GM12892 (cell line): ENCODE measurements at places on chromosomes 3 and 15.

GRCh38 chr3:23592961-23593931 lies 212.5 kb upstream of the UBE2E1 start:
- DNase-seq = no peak

DNA sequence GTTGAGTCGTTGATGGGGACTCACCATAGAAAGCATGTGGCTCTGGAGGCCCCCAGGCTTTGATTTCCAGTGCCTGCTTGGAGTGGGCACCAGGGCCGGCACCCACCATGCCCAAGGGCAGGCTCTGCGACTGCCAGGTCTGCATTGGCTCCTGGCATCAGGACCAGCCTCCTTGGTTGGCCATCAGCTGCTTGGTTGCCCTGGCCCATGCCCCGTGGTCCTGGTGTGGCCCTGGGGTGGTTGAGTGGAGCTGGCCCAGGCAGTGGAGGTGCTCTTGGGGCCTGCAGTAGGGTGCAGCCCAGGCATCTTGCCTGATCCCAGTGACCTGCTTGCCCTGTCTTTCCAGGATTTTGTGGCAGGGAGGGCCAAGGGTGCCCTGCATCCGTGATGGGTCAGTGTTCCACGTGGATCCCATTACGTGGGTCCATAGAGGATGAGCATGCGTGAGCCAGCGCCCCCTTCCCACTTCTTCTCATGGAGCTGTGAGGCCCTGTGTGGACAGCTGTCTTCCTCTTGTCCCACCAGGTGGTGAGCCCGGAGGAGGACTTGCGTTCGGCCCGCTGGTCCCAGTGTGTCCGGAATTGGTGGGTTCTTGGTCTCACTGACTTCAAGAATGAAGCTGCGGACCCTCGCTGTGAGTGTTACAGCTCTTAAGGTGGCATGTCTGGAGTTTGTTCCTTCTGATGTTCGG lies 187.0 kb downstream of the UBE3A start:
- DNase-seq = peak; percentile 6

DNA sequence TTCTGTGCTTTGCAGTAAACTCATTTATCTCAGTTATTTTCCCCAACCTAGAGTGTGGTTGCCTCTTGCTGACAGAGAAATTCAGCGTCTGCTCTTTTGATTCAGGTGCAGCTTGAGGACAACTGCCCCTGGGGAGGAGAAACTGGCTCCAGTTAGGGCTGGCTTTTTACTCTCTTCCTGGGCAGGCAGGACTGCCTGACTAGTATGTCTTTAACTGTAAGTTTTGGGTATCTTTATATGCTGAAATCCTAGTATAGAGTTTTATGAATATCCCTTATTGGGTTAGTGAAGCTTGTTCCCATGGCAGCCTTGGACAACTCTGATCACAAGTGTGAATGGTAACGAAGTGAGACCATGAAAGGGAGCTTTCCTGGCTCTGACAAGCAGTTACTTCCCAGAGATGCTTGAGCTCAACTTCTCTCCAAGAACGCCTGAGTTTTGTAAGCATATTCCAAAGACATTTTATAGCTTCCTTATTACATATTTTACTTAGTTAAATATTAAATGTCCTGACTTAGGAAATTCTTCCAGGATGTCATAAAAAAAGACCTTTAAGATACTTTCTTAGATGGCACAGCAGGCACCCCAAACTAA lies 27.1 kb downstream of the CCNB2 start:
- DNase-seq = no peak

DNA sequence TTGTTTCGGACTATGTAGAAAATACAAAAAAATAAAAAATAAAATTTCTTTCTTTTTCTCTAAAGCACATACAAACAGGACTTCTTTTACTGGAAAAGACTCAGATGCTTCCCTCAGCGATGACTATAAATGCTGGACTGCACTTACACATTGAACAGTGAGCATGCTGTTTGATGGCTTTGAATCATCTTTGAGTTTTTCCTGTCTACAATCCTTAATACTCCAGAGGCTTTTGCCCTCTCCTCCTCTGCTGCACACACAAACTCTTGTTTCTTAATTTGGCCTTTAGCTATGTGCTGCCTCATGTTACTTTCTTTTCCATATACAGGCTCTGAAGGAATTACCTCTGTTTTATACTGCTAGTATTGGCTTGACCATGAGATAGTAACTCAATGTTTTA lies 575.1 kb downstream of the EPHA3 start:
- DNase-seq = no peak

GRCh38 chr3:17133632-17134545 lies 249.1 kb downstream of the PLCL2 start:
- no peak for DNase-seq

DNA sequence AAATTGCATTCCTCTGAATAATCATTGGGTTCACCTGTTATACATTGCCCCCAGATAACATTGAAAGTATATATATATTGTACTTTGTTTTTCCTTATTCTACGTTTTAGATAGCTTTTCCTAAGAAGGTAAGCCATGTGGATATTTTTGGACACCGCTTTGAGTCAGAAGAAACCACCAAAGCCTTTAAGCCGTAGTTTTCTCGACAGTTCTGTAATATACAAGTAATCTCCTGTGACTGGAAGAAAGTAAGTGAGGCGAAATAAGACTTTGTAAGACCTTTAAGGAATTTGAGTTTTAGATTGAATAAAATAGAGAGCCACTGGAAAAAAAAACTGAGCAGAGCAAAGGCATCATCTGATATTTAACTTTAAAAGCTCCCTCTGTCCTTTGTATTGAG lies 1092.0 kb downstream of the DIPK2A start:
- no peak for DNase-seq

- DNase-seq = peak; percentile 55
These were observed 564 bp upstream of the PIGZ start for GRCh38 chr3:196969134-196969659.

DNA sequence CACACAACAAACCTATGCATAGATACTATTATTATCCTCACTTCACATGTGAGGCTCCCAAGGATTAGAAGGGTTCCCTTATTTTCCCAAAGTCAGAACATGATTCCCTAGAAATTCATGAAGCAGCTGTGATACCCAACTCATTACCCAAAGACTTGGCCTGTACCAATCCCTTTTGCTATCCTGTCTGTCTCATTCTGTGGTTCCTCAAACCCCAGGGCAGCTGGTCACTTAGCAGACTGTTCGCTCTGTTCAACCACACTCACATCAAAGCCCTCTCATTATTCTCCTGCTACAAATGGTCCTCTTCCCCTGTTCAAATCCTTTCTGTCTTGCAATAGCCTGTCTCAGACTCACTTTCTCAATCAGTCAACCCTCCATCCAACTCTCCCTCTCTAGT lies 154.3 kb upstream of the TRIM42 start:
- DNase-seq = no peak

DNA sequence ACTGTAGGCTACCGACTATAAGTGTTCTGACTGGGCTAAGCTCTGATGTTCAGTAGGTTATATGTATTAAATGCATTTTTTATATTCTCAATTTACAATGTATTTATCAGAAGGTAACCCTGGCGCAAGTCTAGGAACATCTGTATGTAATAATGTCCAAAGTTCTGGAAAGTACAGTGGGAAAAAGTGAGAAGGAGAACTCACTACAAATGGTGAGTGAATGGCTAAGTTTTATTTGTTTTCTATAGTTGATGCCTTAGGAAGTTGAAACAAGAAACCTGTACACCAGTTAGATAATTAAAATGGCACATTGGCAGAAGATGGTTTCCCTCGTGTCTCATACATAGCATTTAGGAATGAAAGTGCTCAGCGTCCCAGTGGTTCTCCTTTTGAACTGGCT lies 333.4 kb upstream of the THRB start:
- DNase-seq = no peak

DNA sequence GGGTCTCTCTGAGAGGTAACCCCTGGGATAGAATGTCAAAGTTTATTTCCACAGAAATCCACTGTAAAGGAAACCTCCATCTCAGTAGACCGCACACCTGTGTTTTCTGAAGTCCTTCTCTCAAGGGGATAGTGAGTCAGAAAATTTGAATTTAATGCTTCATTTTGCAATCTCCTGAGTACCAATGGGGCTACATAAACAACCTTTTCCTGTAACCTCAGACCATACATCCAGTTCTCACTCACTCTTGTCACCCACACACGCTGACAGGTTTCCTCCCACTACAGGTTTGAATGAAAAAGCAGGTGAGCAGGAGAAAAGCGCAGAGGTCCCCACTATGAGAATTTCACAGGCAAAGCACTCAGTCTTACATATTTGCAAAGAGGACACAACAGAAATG lies 165.3 kb upstream of the MCTP2 start:
- no peak for DNase-seq

GRCh38 chr3:73614419-73614818 lies 10.3 kb downstream of the PDZRN3 start:
- DNase-seq = no peak

DNA sequence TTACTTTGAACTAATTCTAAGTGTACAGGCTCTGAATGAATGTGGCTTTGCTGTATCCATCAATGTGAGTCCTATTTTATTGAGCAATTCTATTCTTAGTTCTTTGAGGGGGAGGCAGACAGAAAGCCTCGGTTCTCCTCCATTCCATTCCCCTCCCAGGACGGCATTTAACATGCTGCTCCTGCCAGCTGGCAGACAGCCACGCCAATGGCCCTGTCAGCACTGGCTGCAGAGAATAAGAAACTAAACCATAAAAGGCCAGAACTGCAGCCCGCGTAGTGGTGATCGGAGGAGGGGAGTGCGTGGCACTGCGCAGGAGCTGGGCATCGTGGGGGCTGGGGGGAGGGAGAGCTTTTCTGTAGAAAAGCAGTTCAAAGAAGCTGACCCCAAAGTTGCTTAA lies 76.0 kb upstream of the HACD2 start:
- no peak for DNase-seq

DNA sequence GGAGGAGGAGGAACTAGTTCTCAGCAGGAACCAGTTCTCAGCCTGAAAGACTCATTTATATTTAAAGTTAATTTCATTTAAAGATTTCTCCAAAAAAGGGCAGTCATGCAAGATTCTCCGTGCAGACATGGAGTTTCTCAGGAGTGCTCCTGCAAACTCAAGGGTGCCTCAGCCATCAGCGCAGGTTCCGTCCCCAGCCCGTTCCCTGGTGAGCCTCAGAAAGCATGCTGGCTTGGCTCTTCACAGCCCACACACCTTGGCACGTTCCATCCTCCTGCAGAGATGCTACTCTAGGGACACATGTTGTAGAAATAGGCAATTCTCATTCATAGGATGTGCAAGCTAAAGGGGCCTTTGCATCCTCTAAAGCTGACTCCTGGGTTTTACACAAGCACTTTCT lies 123.0 kb downstream of the LIPC start:
- DNase-seq = no peak

DNA sequence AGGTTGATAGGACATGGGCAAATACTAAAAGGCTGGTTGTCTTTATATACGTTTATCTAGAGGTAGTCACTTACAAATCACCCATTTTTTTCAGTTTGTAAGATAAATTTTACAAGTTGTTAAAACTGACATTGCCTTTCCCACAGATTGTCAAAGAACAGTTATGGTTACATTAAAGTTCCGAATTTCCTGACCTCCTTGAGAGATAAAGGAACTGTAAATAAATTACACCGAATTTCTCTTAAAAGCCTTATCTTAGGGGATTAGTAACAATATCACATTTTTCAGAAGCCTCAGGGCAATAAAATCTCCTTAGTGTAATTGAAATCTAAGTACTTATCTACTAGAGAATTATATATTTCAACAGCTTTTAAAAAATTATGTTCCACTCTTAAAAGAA lies 49.5 kb downstream of the ZPLD1 start:
- DNase-seq = no peak

DNA sequence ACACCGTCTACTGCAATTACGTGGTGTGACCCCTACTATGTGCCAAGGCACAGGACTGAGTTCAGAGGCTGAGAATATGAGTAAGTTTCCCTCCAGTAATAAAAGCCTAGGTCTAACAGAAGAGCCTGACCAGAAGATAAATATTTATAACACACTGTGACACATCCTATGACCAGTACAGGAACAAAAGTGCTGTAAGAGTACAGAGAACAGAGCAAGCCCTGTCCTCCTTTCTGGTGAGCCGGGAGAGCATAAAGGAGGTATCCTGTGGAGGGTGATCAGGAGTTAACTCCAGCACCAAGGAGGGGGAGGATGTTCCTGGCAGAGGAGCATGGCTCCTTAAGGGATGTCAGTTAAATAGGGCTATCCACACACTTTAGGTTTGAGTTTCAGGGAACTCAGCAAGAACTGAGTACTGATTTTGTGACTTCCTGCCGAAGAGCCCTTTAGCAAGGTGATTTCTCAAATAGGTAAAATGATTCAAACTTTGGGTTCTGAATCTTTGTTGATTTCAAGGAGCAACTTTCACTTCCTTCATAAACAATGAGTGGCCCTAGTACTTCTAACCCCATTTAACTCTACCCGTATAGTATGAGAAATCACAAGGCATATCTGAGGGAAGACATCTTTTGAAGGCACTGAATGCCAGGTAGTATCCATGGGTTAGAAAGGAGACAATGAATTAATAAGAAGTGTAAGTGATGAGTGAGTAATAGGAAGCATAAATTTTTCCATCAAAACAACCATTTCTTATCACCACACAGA lies 198.0 kb downstream of the THRB start:
- DNase-seq = no peak

GRCh38 chr3:67192466-67192865 lies 194.4 kb downstream of the KBTBD8 start:
- DNase-seq = no peak

DNA sequence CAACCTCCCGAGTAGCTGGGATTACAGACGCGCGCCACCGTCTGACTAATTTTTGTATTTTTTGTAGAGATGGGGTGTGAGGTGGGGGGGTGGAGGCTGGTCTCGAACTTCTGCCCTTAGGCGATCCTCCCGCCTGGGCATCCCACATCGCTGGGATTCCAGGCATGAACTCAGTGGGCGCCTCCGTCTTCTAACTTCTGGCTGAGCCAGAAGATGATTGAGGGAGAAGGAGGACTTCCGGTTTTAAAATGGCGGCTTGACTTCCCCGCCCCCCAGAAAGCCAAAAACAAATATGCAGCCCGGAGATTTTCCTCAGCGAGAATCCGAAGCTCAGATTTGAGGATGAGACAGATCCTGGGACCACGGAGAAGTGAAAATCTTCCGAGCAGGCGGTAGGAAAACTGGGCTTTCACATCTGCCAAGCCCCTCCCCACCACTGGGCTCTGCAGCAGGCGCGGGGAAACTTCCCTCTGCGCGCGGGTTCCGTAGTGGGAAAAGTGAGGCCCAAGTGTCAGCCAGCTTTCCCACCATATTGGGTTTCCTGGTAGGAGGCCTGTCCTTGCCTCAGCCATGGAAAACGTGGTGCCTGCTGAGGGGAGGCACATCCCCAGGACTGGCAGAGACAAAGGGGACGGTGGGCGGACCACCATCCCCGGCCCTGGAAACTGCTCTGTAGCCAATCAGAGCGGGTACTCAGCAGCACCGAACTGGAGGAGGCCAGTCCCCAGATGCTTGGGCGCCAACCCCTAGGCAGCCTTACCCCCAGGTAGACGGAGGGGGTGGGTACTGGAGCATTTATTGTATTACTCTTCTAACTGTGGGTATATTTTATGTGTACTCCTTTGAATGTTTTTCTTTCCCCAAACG lies 17.3 kb downstream of the CHST14 start:
- DNase-seq = no peak

- DNase-seq = no peak
These were observed 143.7 kb downstream of the NR2F2 start for GRCh38 chr15:96474231-96474664.
